ENCODE measurements at places on chromosomes 4 and X.

- DNase-seq: no peak
Measured at GRCh38 chr4:139934708-139935195, 219.2 kb downstream of the MAML3 start.

GRCh38 chr4:158053086-158053485 is 119.7 kb downstream of the GASK1B start:
- DNase-seq: no peak

DNA sequence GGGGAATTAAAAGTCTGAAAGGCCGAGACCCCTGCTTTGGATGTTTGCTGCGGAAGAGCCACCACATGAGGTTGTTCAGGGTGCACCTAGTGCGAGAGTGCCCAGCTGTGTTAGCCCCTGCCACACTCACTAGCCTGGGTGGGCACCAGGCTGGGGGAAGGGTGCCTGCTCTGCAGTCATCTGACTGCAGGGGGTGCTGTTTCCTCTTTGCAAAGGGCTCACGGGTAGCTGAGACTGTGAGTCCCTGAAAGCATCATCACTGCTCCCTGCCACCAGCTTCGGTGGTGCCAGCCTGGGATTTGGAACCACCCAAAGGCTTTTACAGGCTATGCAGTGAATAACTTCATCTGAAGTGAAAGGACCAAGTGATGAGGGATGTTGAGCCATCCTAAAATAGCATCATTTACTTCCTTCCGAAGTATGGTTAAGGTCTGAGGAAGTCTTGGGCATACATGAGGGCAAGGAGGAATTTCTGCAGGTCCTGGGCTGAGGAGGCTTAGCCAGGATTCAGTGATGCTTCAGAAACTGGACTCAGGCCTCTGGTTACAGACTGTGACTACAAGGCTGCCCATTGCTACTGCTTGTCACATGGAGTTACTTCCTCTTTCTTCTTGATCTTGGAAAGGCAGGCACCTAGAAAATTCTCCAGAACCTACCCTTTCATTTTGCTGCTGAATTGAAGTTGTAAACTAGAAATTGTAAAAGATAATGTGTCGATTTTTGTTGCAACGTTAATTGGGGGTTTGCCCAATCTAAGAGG is 293.2 kb upstream of the PRPS2 start:
- DNase-seq: no peak

DNA sequence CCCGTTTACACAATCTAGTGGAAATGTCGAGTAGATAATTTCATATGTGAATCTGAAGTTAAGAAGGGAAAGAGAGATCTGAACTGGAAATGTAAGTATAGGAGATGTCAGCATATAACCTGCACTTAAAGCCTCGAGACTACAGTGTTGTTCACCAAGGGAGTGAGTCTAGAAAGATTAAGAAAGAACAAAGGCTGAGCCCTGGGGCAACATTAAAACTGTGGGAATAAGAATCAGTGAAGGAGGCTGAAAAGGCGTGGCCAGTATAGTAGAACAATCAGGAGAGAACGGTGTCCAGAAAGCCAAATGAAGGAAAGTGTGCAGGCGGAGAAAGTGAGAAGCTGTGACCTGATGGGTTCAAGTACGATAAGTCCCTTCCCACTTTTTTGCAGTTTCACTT is 118.8 kb upstream of the TENM3 start:
- DNase-seq: no peak

GRCh38 chr4:42048394-42048793 is 58.1 kb downstream of the SLC30A9 start:
- DNase-seq: no peak

GRCh38 chr4:7301126-7301785 is 108.9 kb downstream of the SORCS2 start:
- no peak for DNase-seq

- DNase-seq: no peak
Measured at GRCh38 chr4:4439782-4440181, 52.9 kb downstream of the NSG1 start.

GRCh38 chrX:28802625-28803024 is 215.4 kb downstream of the IL1RAPL1 start:
- no peak for DNase-seq

GRCh38 chrX:78329486-78329885 is 2.1 kb upstream of the CYSLTR1 start:
- DNase-seq: no peak

DNA sequence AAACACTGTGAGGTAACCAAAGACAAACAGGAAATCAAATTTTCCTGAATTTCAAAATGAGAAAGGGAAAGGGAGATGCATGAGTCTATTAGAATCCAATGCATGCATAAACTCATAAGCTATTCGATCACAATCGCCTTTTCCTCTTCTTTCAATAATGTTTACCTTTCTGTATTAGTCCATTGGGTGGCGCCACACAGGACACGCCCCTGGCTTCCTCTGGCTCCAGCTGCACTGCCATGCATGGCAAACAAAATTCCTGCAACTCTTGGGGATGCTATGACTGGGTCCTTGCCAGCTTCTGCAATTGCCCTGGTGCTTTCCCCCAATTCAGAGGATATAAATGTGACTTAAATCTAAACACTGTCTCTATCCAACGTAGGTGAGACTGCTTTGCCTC is 424.5 kb upstream of the PCDH7 start:
- DNase-seq: no peak

- DNase-seq: no peak
Measured at GRCh38 chrX:137547291-137547690, 18.6 kb upstream of the ZIC3 start.

GRCh38 chr4:76272073-76272472 is 20.6 kb downstream of the FAM47E start:
- DNase-seq: no peak

GRCh38 chr4:89519771-89520320 is 212.2 kb upstream of the GPRIN3 start:
- DNase-seq: no peak

GRCh38 chr4:143394739-143395453 is 58.2 kb downstream of the GAB1 start:
- no peak for DNase-seq

GRCh38 chr4:3865986-3866812 is 100.0 kb downstream of the ADRA2C start:
- DNase-seq: no peak

DNA sequence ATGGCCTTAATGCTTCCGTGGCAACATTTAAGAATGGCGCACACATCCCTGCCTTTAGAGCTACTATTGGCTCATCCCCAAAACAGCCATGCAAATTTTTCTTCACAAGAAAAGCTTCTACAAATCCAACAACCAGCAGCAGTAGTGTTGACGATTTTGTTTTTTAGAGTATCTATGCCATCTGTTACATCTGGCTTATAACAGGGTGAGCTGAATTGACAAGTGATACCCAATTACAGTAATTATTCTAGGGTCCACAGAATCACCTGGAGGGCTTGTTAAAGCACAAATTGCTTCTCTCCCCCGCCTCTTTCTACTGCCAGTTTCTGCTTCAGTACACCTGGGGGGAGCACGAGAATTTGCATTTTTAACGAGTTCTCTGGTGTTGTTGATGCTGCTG is 34.1 kb downstream of the DCHS2 start:
- DNase-seq: no peak

- no peak for DNase-seq
Measured at GRCh38 chrX:97907791-97908190, 1024.1 kb downstream of the RPA4 start.
